ENCODE measurements at places on chromosomes 2 and 18.

- DNase-seq, result no peak
Observed at GRCh38 chr18:62102221-62102620, 84.6 kb downstream of the PIGN start.

DNA sequence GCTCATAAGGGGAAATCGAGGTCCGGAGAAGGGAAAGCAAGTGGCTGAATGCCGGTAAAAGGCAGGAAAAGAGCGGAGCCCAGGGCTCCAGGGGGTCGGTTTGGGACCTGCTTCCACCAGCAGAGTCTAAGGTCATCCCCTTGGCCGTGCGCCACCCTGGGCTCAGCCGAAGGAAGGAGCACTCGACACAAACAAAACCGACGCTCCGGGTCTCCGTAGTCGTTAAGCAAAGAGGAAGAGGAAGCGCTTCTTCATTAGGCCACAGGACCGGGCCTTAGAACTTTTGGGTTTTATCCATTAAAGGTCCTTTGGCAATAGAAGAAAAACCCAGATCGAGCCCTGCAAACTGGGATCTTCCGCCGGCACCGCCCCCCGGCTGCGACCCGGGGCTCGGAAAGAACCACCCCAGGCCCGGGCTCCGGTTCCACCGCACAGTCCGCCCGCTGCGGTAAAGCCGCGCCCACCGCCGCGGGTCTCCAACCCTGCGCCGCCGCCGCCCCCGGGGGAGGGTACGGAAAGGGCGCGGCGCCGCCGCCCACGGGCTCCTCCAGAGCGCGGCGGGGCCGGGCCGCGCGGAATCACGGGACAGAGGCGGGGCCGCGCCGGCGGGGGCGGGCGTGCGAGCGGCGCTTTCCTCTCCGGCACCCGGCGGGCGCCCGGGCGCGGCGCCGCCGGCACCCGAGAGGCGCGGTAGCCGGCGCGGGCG, at the start of gene TTL:
TSS of gene TTL (plus strand) at position 629 of the 706 bp plus-strand sequence. CDS start 189 bp downstream, outside the sequence.
- peak; percentile 77 for DNase-seq

GRCh38 chr2:206218796-206219499, 55.5 kb upstream of the ZDBF2 start:
- DNase-seq, result no peak

DNA sequence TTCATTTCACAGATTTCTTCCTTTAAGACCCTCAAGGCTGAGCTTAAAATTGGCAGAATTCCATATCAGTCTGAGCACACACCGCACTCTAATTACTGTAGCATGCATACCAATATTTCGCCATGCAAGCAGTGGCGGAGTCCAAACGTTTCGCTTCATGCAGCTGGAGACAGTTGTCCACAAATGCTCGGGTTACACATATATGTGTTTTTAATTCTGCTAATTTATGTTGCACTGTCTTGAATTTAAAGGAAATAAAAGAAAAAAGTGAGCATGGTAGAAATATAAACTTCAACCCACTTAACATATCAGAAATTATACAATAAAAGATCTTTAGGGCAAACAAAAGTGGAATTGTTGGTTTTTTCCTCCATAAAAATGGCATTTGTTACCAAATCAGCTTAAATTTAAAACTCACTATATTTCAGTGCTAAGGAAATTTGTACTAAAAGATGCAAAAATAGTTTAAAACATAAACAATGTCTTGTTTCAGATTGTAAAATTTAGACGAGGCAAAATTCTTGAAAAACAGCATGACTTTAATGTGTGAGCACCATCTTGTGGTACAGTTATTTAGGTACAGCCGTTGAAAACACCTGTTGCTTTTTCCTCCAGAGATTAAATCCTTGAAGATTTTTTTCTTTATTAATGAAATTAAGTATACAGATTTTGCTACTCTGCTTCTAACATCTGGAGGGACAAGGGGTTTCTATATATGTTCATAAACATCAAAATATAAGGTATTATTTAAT, 24.1 kb upstream of the KANSL1L start:
- DNase-seq, result peak; percentile 29

- no peak for DNase-seq
Observed at GRCh38 chr2:45945302-45945717, 293.8 kb downstream of the PRKCE start.

DNA sequence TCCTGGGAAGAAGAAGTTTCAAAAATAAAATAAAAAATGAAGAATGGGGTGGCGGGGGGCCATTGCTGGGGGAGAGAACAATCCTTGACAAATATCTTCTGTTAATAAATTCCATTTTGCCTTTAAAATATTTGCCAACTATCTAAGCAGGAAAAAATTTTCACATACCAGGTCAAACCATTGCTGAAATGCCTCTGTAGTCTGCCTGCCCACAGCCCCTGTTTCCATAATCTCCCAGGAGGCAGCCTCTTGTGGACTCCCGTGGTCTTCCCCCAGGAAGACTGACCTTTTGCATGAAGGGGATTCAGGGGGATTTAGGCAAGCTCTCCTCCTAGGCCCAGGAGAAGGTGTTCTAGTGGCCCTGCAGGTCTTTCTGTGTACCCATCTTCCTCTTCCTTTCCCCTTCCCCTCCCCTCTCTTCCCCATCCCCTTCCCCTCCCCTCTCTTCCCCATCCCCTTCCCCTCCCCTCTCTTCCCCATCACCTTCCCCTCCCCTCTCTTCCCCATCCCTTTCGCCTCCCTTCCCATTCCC, 61.0 kb downstream of the RPL37A start:
- no peak for DNase-seq

DNA sequence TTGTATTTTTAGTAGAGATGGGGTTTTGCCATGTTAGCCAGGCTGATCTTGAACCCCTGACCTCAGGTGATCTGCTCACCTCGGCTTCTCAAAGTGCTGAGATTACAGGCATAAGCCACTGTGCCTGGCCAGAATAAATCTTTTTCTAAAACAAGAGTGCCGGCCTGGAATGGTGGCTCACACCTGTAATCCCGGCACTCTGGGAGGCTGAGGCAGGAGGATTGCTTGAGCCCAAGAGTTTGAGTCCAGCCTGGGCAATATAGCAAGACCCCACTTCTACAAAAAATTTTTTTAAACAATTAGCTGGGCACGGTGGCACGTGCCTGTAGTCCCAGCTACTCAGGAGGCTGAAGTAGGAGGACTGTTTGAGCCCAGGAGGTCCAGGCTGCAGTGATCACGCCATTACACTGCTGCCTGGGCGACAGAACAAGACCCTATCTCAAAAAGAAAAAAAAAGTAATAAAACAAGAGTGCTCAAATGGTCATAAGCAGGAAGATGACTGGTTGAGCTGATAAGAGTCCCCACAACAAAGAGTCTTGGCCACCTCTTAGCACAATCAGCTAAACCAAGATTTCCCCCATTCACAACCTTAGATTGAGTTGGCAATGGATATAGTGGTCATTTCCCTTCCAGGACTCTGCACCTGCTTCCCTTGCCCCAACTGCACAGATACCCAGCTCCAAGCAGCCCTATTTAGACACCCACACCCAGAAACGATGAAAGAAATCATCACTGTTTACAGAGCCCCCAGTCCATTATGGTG, 5.8 kb upstream of the UCN start:
- no peak for DNase-seq

- peak; percentile 58 for DNase-seq
Observed at GRCh38 chr2:30217644-30218337, 13.5 kb upstream of the LBH start.

- no peak for DNase-seq
Observed at GRCh38 chr2:240922245-240922981, 16.3 kb downstream of the CROCC2 start.

DNA sequence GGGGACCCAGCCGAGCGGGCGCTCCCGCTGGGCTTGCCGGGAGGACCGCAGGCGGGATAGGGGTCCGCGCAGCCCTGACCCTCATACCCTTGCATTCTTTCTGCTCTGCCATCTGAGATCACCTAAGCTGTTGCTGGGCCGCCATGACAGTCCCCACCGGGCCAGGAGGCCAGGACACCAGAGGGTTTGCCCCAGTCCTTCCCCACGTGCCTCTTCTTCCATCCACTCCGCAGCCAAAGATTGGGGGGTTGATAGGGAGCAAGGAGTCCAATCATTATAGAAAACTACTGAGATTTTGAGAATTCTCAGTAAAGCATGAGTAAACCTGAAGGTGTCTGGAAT, 453 bp upstream of the GRB14 start:
- DNase-seq, result no peak

GRCh38 chr2:51789918-51790317, 758.0 kb upstream of the NRXN1 start:
- DNase-seq, result no peak

DNA sequence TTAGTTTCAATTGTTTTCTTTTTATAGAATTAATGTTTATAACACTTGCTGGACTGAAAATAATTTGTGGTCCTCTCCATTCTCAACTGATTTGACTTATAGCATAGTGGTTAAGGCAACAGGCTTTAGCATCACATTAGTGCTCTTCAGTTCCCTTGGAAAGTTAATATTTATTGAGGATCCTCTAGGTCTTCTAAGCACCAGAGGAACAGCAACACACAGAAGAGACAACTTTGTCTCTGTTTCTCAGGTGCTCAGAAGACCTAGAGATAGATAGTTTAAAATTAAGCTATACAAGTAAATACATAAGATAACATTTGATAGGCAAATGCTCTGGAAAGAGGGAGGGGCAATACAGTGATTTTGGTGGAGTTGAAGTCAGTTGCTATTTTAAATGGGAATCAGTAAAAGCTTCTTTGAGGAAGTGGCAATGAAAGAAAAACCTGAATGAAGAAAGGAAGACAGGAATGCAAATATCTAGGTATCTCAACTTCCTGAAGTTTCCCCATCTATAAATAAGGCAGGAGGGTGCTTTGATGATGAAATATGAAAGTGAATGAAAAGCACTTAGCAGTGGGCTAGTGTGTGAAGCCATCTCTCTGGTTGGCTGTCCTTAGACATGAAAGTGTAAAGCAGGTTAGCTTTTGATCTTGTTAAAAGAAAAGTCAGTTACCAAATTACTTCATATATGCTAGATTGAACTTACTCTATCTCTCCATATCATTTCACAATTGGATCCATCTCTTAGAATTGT, 7.9 kb downstream of the NEUROD1 start:
- no peak for DNase-seq

DNA sequence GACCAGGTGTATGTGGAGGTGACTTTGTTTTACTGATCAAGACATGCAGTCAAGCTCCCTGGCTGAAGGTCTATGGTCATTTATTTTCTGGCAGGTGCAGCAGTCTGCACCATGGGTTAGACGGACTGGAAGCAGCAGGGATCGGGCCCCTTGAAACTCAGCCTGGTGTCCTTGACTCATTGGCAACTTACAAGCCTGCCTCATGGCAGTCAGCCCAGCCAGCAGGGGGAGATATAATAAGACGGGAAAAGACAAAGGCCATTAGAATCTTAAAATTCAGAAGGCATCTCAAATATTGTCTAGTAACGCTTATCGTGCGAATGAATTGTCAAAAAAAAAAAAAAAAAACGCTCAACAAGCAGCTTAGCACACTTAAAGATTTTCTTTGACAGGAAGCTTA, 308.2 kb downstream of the EN1 start:
- DNase-seq, result peak; percentile 8

DNA sequence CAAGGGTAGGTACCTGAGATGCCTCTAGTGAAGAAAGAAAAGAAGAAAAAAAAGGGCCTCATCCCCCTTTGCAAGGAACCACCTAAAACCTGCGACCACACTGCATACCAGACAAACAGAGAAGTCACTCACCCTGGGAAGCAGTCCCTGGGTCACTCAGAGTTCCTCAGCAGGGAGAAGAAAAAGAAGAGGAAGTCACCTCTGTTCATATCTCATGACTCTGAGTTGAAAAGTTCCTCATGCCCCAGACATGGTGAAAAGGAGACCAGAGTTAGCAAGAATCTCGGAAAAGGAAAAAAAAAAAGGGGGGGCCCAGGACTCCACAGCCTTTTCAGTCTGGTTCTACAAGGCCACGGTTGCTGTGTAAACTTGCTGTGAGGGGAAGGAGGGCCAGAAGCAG, 478.4 kb upstream of the NRXN1 start:
- DNase-seq, result no peak

DNA sequence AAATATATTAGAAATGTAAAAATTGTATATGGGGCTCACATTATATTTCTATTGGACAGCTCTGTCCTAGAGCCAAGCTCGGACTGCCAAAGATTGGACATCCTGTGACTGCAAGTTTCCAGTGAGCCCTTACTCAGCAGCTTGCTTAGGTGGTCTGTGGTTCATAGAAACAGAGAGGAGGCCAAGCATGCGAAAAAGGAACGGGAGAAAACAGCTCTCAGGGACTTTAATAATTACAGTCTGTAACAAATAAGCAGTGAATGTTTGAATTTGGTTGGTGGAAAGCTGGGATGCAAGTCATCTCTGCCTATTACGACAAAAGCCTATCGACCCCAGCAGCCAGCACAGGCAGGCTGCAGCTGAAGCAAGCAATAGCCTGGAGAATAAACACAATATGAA, 35.6 kb downstream of the WIPF1 start:
- peak; percentile 73 for DNase-seq

- no peak for DNase-seq
Observed at GRCh38 chr2:9543557-9543956, 12.1 kb downstream of the ADAM17 start.

- no peak for DNase-seq
Observed at GRCh38 chr18:79936641-79937040, 14.8 kb downstream of the SLC66A2 start.

DNA sequence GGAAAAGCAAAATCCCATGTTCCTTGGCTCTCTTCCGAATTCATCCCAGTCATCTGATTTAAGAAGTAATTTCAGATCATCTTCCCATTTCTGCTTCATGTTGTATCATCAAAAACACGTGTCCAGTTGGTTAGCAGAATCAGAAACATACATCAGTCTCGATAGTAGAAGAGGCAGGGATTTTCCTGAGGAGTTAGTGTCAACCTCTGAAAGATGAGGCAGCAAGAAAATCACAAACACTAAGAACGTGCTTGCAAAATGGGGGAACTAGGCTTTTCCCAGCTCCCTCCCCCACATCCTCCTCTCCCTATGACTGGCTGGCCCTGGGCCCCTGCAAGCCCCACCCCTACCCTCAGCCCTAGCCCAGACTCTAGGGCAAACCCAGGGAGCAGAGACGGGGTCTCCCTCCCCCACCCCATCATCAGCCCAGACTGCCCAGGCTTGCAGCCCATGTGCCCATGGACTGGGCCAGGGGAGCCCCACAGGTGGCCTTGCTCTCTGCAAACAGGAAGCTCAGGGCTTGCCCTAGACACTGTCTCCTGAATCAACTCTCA, 161.0 kb upstream of the ID2 start:
- no peak for DNase-seq

DNA sequence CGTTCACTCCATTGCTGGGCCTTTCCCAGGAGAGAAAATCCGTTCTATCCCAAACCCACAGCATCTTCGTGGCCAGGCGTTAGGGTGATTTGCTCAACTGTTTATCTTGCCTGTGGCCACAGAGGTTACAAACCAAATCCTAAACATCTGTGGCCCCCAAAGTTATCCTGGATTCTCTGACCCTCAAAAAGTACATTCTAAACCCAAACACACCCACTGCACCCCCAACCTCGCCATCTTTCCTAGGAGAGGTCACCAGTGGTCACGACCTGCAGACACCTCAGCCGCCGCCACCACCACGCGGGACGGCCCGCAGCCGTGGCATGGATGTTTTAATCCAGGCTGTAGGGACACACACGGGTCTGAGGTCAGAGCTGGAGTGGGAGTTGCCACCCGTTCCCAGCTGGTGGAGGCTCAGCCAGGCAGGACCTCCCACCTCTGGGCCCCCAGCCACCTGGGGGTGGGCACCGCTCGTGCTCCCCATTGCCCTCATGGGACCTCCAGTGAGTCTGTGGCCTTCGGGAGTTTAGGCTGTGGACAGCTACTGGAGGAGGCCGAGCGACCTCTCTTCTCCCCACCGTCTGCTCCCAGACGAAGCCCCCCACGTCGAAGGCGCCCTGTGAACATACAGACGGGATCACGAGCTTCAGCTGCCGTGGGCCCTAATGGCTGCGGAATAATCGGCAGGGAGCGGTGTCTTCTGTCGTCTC, 72.0 kb downstream of the KCNG2 start:
- no peak for DNase-seq

All from muscle of arm (tissue), 14 donors.